ENCODE measurements at places on chromosomes 6 and 20.

- DNase-seq = no peak
Observed at GRCh38 chr20:11267131-11267761, 593.4 kb upstream of the JAG1 start.

GRCh38 chr6:100617633-100618350 is 153.1 kb upstream of the SIM1 start:
- DNase-seq = no peak

DNA sequence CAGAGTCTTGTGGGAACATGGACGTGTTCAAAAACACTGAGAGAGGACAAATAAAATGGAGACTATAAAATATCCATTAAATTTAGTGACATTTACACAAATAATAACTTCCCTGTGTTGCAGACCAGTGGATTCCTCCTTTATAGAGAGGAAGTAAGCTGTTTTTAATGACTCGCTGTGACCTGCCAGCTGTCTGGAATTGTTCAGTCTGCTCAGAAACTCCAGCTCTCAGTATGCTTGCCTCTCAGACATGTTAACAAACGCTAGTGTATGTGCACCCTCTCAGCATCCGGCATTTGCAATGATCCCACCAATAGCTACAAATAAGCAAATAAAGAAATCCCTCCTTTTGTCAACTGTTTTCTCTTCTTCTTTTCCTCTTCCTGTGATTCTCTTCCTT is 158.0 kb upstream of the TCF21 start:
- no peak for DNase-seq

GRCh38 chr6:97215157-97215769 is 67.8 kb downstream of the MMS22L start:
- no peak for DNase-seq

GRCh38 chr6:125717120-125717731 is 32.2 kb upstream of the HEY2 start:
- DNase-seq = no peak
